ENCODE measurements at places on chromosomes 12 and 14.

DNA sequence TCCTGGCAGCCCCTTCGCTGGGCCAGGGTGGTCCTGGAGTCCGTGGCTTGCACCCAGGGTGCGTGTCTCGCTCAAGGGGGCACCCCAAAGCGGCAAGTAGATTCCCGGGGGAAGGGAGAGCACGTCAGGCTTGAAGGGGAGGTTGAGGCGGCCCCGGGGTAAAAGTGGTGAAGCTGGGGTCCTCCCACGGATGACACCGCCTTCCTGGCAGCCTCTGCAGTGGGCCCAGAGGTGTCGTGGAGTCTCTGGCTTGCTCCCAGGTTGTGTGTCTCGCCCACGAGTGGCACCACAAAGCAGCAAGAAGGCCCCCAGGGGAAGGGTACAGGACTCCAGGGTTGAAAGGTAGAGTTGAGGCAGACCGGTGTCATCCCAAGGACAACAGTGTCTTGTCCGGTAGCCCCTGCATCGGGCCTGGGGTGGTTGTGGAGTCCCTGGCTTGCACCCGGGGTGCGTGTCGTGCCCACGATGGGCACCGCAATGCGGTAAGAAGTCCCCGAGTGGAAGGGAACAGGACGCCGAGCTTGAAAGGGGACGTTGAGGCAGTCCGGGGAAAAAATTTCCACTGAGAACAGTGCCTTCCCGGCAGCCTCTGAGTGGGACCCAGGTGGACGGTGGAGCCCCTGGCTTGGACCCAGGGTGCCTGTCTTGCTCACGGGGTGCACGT, 158.0 kb upstream of the ALG10B start:
- no peak for DNase-seq

GRCh38 chr12:1252758-1253157, 261.7 kb downstream of the ERC1 start:
- DNase-seq = no peak

DNA sequence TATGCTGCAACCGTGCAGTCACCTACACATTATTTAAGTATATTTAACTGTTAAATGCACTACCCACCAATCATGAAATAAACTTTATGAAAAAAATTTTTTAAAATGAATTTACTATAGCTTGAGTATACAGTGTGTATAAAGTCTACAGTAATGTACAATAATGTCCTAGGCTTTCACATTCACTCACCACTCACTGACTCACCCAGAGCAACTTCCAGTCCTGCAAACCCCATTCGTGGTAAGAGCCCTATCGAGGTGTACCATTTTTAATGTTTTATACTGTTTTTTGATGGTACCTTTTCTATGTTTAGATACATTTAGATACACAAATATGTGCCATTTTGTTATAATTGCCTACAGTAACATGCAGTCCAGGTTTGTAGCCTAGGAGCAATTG, 48.1 kb downstream of the KLRG1 start:
- no peak for DNase-seq

- peak; percentile 92 for DNase-seq
These were observed 1.4 kb upstream of the FOS start for GRCh38 chr14:75277008-75277814.

- no peak for DNase-seq
These were observed 1.6 kb downstream of the MMP14 start for GRCh38 chr14:22837750-22838538.

- DNase-seq = peak; percentile 94
These were observed 97.3 kb downstream of the ESR2 start for GRCh38 chr14:64196814-64197411.

DNA sequence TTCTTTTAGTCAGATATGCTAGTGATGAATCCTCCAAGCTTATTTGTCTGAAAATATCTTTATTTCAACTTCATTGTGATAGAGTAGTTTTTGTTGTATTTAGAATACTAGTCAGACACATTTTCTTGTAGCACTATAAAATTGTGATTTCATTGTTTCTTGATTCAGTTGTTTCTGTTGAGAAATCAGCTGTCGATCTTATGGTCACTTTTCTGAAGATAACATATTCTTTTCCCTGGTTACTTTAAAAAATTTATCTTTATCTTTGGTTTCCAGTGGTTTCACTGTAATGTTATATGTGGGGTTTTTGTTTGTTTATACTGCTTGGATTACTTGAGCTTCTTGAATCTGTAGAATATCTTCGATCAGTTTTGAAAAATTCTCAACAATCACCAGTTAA, 426.1 kb downstream of the SOX5 start:
- no peak for DNase-seq

- DNase-seq = no peak
These were observed 87.8 kb downstream of the RIC8B start for GRCh38 chr12:106861984-106862916.

- DNase-seq = no peak
These were observed 120.9 kb downstream of the MED13L start for GRCh38 chr12:116156614-116157013.

- DNase-seq = no peak
These were observed 3.7 kb upstream of the ZFP36L1 start for GRCh38 chr14:68796418-68797101.

- no peak for DNase-seq
These were observed 17.3 kb upstream of the CKAP4 start for GRCh38 chr12:106265116-106265515.

GRCh38 chr12:131871677-131872076, 22.7 kb upstream of the ULK1 start:
- no peak for DNase-seq

DNA sequence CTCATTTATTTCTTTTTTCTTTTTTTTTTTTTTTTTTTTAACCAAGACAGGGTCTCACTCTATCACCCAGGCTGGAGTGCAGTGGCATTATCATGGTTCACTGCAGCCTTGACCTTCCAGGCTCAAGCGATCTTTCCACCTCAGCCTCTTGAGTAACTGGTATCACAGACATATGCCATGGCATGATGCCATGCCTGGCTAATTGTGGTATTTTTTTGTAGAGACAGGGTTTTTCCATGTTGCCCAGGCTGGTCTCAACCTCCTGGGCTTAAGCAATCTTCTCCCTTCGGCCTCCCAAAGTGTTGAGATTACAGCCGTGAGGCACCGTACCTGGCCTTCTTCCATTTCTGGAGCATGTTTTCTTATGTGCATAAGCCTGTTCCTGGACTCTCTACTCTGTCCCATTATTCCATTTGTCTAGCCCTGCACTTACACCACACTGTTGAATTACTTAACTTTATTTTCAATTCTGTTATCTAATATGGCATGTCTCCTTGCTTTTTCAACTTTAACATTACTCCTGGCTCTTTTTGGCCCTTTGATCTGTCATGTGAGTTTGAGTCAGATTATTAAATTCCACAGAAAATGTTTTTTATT, 47.9 kb upstream of the PTGDR start:
- no peak for DNase-seq

DNA sequence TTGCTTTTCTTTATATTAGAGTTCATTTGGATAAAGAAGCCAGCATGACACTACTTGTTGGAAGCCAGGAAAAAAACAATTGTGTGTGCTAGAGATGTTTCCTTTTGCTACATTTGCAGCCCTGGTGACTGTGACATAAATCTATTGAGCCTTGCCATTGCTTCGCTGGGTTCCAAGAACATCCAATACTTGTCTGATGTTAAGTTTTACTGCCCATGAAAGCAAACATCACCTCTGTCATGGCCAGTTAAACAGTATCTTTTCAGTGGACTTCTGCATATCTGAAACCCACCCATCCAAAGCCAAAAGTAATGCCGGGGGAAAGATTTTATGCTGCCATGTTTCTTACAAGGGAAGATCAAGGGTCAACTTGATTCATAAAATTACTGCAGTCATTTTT, 184.0 kb downstream of the MSRB3 start:
- no peak for DNase-seq

DNA sequence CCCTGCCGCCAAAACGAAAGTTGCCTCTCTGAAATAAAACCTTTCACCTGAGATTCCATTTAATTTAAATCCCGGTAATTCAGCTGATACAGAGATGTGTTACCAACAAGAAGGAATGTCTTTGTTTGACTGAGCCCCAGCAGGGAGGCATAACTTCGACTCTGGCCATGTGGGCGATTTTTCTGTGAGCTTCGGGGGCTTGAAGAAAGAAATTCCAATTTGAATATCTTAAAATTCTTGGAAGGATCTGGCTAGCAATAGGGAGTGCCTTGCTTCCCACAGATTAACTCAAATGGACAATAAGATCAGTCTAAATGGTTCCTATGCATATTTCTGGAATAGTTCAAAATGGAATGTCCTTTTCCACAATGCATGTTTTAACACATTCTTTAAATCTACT, 252.5 kb upstream of the TMPO start:
- no peak for DNase-seq

GRCh38 chr12:116717466-116718437, 20.1 kb downstream of the SPRING1 start:
- peak; percentile 75 for DNase-seq

GRCh38 chr12:120249875-120250795, 15.4 kb downstream of the PXN start:
- no peak for DNase-seq

DNA sequence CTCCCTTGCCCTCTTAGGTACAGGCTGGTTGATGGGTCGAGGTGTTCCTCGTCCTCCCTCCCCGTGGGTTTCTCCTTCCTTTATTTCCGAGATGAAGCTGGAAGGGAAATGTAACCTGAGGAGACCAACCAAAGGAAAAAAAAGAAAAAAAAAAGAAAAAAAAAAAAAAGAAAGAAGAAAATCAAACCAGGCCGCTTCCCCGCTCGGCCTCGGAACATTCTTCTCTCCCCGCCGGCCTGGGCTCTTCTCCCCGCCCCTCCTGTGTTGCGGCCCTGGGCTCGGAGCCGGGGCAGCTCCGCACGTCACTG, 1.6 kb upstream of the NFATC4 start:
- DNase-seq = no peak

DNA sequence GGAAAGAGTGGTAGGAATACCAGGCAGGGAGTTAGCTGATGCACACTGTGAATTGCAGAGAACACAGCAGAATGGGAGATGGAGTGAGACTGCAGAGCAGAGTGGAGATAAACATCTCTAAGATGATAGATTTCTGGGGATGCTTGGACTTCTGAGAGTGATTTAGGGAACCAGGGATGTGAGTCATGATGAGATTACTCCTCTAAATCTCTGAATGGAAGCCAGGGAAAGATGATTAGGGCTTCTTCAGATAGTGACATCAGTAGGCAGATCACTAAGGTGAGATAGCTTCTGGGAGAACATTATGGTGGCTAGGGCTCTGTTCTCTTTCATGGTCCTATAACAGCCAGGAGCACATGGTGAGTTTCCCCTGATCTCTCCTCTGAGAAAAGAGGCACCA, 501.5 kb upstream of the USP15 start:
- DNase-seq = no peak

DNA sequence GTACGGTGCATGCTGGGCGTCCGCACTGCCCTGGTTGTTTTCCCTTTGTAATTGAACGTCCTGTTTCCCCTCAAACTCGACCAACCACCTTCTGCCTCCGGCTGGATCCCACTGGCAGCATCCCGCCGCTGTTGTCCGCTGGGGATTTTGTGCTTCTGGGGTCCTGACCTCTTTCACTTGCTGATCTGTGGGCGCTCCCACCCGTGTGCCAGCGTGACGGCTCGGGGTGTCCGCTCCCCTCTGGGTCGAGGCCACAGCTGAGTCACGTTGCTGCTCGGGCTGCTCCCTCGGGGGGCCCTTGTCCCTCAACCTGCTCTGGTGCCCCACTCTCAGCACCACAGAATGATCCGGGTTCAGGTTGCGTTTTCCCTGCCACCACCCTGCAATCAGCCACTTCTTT, 8.0 kb downstream of the PGAM5 start:
- DNase-seq = no peak

GRCh38 chr14:64748521-64748920, 44.3 kb downstream of the PLEKHG3 start:
- no peak for DNase-seq

DNA sequence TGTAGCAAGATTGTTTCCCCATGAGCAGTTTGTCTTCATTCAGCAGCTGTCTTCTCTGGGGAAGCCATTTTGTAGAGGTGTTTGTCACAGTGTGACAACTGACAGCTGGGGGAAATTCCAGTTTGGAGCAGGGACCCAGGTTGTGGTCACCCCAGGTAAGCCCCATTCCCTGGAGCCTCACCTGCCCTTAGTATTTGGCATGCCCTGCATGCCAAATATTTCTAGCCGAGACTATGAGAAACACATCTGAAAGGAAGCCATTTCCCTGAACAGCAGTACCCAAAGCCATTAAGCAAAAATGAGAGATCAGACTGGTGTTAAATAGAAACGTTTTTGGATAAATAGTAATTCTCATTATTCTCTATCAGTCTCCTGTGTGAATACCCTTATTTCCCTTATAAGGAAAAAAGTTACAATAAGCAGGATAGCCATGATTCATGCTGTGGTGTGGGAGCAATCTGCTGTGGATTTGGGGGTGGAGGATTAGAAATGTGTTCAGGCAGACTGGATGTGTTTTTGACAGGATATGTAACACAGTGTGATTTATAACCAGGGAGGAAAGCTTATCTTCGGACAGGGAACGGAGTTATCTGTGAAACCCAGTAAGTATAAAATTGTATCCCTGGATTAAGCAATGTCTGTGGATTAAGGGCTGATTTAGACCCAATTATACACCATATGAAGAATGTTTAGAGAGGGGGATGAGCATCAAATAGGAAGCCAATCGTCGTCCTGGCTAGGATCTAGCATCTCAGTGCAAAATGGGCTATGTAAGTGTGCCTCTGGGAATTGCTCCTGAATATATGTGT, 68.9 kb downstream of the DAD1 start:
- DNase-seq = no peak

DNA sequence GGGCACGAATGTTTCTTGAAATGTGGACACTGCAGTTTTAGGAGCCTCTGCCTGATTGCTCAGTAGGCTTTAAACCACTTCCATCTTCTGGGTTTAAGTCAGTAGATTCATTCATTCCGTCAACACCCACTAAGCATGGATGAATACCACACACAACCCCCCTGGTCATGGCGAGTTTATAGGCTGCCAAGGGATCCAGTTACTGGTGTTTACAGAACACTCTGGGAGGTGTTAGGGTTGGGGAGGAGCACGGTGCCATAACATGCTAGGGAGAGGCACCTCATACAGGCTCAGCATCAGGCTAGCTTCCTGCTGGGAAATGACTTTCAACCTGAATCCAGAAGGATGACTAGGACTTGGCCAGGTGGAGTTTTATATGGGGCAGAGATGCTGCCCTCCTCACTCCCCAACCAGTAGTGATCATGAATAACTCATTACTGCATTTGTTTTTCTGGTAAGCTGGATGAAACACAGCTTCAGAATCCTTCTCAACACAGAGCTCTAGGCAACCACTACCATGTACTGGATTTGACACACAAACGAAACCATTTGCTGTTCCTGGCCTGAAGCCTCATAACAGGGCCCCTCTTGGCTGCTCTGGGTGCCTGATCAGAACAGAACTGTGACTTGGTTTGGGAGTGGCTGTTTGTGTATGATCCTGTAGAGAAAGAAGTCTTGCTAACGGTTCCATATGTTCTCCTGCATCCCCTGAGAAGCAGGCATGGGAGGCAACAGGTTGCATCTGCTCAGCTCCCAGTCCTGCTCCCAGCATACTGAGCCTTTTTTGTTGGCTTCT, 47.9 kb downstream of the FBXW8 start:
- DNase-seq = no peak

GRCh38 chr12:98719515-98720504, 74.7 kb downstream of the APAF1 start:
- DNase-seq = no peak
